Kasumi-1 (cell line): ENCODE measurements at places on chromosomes 7 and 10.
A peak's percentile ranks its signal among the peaks of the same experiment; 100 is the strongest.

- no peak for DNase-seq
Measured at GRCh38 chr7:130490311-130490791, 1.5 kb upstream of the MEST start.

DNA sequence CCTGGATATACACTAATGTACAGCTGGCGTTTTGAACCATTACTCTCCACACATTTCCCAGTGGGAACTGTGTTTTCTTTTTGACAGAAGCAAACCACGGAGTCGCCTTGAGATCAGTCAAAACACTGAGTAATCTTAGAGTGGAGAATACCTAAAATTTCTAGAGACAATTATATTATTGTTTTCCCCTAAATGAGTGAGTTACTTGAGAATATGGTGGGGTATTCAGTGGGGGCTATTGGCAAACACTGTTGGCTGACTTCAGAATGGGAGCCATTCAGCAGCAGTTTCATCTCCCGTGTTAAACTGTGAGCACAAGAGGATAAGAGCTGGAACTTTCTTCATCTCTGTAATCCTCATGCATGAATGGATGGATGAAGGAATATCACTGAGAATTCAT, 6.2 kb downstream of the IL2RA start:
- no peak for DNase-seq

- DNase-seq = no peak
Measured at GRCh38 chr7:21198921-21199320, 229.0 kb upstream of the SP4 start.

- DNase-seq = no peak
Measured at GRCh38 chr7:78226059-78226719, 427.6 kb downstream of the PHTF2 start.

DNA sequence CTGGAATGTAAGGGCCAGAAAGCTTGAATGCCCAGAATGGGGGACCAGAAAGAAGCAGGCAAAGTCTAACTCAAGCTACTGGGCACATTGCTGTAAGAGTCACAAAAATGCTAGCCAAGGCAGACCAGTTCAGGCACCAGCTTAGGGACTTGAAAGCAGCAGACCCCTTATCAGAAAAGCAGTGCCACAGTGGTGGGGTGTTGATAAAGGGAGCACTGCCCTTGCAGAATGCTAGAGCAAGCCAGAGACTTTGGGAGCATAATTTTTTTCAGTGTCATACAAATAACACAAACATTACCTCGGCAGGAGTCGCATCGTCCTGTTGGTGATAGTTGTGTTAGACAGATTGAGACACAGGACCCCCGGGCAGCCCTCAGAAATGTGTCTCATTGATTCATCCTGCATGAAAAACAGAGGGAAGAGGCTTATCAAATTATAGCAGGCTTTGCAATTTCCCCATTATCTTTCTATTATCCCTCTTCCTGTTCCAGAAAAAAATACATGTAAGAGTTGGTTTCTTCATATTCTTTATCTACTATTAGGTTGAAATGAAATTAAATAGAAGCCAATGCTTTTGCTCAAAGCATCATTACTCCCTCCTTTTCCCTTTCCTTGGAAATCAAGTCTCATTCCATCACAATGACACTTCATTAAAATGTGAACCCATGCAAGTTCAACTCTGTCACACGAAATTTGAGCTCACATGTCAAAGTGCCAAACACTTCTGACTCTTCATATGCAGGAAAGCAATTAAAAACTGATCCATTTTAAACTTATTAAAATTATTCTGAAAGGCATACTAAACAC, 13.4 kb downstream of the LRRC17 start:
- no peak for DNase-seq

DNA sequence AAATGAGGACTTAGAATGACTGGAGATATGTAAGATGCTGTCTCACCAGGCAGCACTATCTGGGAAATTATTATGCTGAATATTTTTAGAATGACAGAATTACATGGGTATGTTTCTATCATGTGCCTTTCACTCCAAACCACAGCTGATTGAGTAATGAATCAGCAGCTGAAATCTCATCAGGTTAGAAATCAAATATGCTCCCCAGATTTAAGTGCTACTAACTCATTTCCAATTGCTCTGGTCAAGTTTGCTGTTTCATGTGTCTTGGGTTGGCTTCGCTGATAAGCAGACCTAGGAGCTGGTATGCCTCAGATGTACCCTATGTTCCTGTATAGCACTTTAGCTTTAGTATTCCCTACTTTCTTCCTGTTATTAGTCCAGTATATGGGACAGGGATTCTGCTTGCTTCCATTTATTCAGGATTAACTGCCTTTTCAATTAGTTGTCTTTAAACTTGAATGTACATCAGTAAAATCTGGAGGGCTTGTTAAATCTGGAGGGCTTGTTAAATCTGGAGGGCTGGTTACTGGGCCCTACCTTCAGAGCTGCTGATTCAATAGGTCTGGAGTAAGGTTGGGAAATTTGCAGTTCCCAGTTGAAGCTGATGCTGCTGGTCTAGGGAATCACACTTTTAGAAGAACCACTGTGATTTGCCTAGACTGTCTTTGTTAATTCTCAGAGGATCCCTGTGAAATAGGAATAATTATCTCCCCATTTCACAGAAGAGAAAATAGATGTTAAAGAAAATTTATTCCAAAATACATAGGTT, 172.9 kb downstream of the DKK1 start:
- DNase-seq = no peak

DNA sequence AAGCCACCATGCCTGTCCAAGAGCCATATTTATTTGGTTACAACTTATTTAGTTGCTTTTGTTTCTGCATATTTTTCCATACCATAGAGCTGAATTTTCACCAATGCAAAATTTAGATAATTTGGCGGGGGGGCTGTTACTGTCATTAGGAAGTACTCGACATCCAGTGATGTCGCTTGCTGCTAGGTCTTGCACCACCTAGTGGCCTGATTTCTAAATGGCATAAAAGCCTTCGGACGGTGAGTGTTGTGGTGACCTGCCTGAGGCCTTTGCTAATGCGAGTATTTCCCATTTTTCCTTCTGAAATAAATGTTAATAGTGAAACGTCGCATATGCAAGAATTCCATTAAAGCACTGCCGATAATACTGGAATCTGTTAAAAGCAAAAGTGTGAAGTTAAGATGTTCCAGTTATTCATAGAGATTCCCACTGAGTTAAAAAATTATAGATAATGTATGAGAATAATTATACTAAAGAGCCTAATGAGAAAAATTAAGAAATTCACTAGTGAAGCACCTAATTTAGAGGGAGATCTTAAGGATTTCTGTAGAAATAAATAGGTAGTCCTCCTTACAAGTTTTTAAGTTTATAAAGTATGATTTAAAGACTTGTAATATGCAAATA, 86.1 kb upstream of the DNAJB6 start:
- DNase-seq = peak; percentile 65

DNA sequence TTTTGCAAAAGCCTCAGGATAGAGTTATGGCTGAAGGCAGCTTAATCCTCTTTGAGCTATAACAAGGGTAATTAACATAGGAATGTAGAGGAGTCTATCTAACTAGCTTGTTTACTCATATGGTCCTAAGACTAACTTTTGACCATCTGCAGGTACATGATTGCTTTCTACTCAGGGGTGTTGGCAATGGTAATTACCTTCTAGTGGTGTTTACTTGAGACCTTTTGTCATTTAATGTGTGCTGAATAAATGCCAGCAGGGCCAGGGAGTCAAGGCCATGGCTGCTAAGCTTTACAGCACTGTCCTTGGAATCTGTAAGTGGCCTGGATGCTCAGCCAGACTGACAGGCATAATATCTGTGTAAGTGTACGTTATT, 1325.0 kb downstream of the XPNPEP1 start:
- DNase-seq = no peak

DNA sequence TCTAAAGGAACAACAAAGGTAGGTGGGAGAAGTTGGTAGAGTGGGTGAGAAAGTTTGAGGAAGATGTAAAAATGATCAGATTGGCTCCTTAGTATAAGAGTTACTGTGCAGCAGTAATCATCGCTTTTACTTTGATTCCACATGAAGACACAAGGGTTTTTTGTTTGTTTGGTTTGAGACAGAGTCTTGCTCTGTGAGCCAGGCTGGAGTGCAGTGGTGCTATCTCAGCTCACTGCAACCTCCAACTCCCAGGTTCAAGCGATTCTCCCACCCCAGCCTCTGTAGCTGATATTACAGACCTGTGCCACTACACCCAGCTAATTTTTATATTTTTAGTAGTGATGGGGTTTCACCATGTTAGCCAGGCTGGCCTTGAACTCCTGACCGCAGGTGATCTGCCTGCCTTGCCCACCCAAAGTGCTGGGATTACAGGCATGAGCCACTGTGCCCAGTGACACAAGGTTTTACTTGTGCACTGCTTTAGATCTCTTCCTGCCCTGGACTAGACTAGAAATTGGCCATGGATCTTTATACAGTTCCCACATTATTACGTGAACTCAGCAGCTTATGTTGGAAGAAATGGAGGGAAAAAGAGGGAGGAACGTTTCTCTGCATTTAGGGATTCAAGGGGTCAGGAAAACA, 10.7 kb downstream of the LUC7L2 start:
- DNase-seq = no peak

DNA sequence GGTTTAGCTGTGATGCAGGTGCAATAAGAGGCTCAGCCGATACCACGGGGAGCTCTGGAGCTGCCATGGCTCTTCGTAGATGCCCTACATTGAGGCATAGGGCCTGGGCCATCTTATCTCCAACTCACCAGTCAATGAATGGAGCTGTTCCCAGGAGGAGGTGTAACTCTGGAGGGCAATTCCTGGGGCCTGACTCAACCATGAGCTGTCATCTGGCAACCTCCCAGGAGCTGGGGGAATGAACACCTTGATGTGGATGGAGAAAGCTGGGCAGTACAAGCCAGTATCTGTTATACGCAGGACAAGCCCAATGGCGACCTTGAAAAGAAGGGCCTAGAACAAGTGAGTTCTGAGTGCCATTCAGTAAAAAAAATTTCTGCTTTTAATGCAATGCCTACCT, 224.0 kb upstream of the PLXDC2 start:
- DNase-seq = no peak

GRCh38 chr10:61250131-61250530, 203.1 kb downstream of the TMEM26 start:
- DNase-seq = no peak

DNA sequence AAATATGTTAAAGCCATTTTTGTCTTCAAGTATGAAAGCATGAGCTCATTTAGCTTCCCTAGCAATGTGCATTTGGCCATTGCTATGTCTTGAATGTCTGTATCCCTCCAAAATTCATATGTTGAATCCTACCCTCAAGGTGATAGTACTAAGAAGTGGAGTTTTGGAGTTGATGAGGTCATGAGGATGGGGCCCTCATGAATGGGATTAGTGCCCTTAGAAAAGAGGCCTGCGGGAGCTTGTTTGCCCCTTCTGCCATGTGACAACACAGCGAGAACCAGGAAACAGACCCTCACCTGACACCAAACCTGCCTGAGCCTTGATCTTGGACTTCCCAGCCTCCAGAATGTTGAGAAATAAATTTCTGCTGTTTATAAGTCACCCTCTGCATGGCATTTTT, 61.3 kb upstream of the UCN3 start:
- DNase-seq = no peak

DNA sequence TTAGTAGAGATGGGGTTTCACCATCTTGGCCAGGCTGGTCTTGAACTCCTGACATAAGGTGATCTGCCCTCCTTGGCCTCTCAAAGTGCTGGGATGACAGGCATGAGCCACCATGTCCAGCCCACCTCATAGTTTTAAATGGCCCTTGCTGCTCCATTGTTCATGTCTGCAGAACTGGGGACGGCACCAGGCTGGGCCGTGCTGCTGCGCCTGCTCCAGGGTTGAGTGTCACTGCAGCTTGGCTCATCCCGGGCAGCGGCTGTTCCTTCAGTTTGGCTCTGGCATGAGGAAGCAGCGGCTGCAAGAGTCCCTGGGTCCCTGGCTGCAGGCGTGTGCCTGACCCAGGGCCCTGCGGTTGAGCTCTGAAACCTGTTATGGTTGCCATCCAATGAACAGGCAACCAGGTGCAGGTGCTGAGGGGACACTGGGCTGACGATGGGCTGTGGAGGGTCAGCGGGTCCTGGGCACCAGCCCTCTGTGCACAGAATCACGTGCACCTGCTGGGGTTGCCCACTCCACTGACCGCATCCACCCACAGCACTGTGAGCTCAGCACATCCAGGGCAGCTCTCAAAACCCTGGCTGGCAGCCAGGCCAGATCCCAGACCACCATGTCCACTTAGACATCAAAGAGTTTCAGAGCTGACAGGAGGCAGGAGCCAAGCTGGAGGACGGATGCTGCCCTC, 70.2 kb upstream of the PPP2R2D start:
- no peak for DNase-seq

GRCh38 chr7:27242555-27243339, at the start of gene EVX1:
Gene EVX1 (plus strand): TSS chr7:27242802. CDS start chr7:27243031, 229 bp downstream.
- DNase-seq = no peak

GRCh38 chr10:80187465-80188409, 17.6 kb downstream of the ANXA11 start:
- DNase-seq = peak; percentile 99

DNA sequence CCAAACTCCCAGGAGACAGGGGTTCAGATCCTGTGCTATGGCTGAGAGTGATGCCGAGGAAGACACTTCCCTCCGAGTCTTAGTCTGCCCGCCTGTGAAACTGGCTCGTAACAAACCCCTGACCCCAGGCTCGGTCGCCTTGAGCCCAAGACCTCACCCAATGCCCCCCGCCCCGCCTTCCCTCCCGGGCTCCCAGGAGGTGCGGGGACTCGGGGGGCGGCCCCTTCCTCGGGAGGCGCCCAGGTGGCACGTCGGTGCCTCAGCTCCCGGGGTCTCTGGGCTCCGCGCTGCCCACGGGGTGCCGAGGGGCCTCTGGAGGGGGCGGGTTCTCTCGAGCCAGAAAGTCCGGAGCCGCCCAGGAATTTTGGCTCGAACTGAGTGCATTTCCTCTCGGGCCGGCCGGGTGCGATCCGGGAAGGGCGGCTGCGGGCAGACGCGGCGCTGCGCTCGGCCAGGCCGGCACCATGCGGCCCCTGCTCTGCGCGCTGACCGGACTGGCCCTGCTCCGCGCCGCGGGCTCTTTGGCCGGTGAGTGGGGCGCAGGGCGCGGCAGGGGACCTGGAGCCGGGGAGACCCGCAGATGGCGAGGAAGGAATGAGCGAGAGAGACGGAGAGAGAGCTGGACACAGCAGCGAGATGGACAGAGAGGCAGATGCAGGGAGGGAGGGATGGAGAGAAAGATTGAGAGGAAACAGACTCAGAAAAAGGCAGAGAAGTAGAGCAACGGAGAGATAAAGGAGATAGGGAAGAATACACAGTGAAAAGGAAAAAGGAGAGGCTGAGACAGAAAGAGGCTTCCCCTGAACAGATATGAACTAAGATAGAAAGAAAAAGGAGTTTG, at the start of gene PLAC9:
Gene PLAC9, plus strand, starts transcription at position 432 of the 841 bp plus-strand sequence. Its CDS starts 33 bp downstream, at position 465.
- no peak for DNase-seq

DNA sequence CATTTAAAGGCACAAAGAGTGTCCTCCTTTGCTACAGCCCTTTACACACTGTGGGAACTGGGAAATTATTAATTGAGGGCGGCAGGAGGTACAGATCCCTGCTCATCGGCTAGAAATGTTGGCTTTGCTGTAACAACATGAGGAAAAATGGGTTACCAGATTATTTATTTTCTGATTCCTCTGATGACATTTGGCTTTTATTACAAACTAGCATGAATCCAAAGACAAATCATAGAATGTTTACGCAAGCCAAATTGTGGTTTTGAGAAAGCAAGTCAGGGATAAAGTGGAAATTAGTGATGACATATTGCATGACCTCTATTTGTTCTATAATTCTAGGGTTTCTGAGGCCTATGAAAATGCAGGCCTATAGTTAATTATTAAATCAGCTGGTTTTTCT, 126.1 kb upstream of the TMEM196 start:
- DNase-seq = no peak

GRCh38 chr7:22860337-22860736, 37.7 kb upstream of the TOMM7 start:
- peak; percentile 52 for DNase-seq

- DNase-seq = no peak
Measured at GRCh38 chr7:36205803-36206202, 52.7 kb downstream of the EEPD1 start.

GRCh38 chr10:61828034-61828433, 73.5 kb upstream of the ARID5B start:
- no peak for DNase-seq
